Activated CD4-positive, alpha-beta T cell treated with anti-CD3 and anti-CD28 coated beads, Interleukin-2, amount 10 ng/mL, durations not matched to agents 7 days and 5 days (primary cell): ENCODE measurements at places on chromosomes 13 and 19. TPM values are rescaled to one million over a fixed set of nuclear protein-coding genes. Genes with fewer than 3 reads are reported as not detected.

- no peak overlapping the region for H3K4me3 ChIP-seq
- no peaks in the 10 kb centered on the region for H3K4me1 ChIP-seq
- no peak overlapping the region for H3K27ac ChIP-seq
- peaks cover 2% of the 10 kb centered on the region for H3K27me3 ChIP-seq
- no peak for DNase-seq
- H3K36me3 ChIP-seq = no peaks in the 10 kb centered on the region
These were observed 141.4 kb upstream of the SGCG start for GRCh38 chr13:23039266-23039935.

DNA sequence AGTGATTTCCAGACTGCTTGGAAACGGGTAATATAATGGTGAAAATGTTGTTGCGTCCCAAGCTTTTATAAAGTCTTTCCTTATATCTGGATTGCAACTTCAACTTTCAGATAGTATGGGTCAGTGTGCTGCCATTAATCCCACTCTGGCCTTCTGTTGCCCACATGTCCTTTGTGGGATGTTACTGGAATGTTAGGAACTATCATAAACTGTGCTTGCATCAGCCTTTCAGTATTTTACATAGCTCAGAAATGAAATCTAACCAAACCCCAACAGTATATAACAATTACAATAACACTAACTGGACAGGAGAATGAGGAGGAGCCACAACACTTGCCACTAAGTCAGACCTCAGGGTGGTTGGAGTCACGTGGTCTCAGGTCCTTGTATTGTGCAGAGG lies 78.9 kb downstream of the LNX2 start:
- H3K36me3 ChIP-seq = peaks cover 8% of the 10 kb centered on the region
- no peak overlapping the region for H3K27ac ChIP-seq
- DNase-seq = no peak
- no peaks in the 10 kb centered on the region for H3K27me3 ChIP-seq
- peaks cover 2% of the 10 kb centered on the region for H3K4me1 ChIP-seq
- H3K4me3 ChIP-seq = no peak overlapping the region

GRCh38 chr13:51801631-51802099 lies 2.3 kb downstream of the DHRS12 start:
- H3K36me3 ChIP-seq = peaks cover 3% of the 10 kb centered on the region
- H3K4me3 ChIP-seq = no peak overlapping the region
- no peak for DNase-seq

Gene CRB3
- 0.33 TPM for total RNA-seq

- H3K27ac ChIP-seq = no peak overlapping the region
- no peak overlapping the region for H3K4me3 ChIP-seq
- no peak for DNase-seq
- no peaks in the 10 kb centered on the region for H3K27me3 ChIP-seq
- peaks cover 2% of the 10 kb centered on the region for H3K4me1 ChIP-seq
- no peaks in the 10 kb centered on the region for H3K36me3 ChIP-seq
These were observed 56.2 kb upstream of the RFC3 start for GRCh38 chr13:33761740-33762139.
